ENCODE measurements at places on chromosomes 11 and 22.

- DNase-seq: no peak
Measured at GRCh38 chr11:114612686-114613085, 17.1 kb upstream of the NXPE4 start.

DNA sequence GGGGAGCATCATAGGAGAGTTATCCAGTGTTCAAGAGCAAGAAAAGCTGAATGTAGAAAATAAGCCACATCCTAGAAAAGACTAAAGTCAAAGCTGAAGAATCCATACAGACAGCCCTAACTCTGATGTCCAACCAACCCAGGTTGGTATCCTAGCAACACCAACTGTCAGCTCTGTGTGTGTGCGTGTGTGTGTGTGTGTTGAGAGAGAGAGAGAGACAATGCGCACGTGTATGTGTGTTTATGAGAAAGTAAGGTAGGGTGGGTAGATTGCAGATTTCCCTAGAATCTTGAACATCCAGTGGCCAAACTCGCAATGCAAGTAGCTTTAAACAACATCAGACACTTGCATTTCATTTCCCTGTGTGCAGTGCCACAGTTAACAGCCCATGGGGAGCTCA lies 274.9 kb downstream of the FAM181B start:
- no peak for DNase-seq

GRCh38 chr11:69656536-69657455 lies 15.8 kb downstream of the CCND1 start:
- DNase-seq: no peak

- no peak for DNase-seq
Measured at GRCh38 chr11:115267871-115268270, 236.3 kb downstream of the CADM1 start.

GRCh38 chr22:46803031-46803880 lies 40.8 kb downstream of the TBC1D22A start:
- DNase-seq: no peak

DNA sequence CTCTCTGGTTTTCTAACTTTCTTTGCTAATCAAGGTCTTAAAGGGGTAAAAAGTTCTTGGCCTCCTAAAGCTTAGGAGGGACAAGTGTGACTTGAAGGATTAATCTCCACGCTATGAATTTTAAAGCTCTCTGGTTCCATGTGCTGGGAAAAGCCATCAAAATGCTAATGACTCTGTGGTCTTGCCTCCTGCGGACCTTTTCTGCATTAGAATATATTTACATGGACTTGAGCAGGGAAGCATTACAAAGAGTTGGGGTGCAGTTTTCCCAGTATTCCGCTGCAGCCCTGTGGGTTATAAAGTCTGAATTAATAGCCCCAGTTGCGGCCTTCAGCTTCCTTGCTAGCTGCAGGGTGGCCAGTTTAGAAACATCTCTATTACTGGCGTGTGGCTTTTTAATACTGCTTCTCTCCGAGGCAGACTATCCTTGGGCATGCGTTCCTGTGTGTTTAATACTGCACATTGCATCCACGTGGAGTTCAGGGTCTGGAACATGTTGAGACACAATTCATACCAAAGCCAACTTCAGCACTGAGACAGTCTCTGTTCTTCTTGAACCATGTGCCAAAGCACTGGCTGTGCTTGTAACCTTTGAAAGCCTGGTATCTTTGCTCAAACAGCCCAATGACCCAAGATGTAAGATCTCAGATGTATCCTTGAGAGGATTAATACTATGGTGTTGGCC lies 27.3 kb downstream of the TSPAN18 start:
- DNase-seq: no peak

- no peak for DNase-seq
Measured at GRCh38 chr11:17531636-17532113, 12.5 kb downstream of the USH1C start.

GRCh38 chr22:38944653-38945052 lies 12.8 kb upstream of the APOBEC3A start:
- DNase-seq: no peak

- DNase-seq: no peak
Measured at GRCh38 chr11:18394928-18395734, 768 bp downstream of the LDHA start.

DNA sequence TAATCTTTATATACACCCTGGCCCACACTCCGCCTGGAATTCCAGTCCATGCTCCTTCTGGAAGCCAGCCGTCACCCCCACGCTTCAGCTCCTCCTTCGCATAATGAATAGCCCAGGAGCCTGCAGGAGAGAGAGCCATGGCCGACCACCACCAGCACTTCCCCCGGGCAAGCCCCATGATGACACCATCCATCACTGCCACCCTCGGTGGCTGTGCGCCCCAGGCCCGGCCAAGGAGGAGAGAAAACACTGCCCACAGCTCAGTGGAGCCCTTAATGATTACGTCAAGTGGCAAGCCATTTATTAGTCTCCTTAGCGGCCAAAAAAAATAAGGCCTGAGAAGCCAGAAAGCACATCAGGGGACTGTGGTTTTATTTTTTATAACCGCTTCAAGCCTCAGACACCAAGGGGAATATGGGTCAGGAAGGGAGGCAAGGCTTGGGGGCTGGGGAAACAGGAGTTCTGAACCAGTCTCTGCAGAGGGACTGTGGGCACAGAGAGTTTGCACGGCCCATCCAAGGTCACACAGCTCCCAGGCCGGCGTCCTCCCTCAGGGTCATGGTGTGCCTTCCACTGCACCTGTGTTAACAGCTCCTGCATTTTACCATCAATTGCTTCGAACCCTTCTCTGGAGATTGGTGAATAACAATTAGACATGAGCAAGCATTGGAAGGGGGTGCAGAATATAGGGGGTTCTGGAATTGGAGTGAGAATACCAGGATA lies 134.3 kb downstream of the MN1 start:
- DNase-seq: peak; percentile 89

- peak; percentile 41 for DNase-seq
Measured at GRCh38 chr11:78840200-78840599, 265.5 kb upstream of the NARS2 start.

GRCh38 chr11:13105237-13105844 lies 96.2 kb downstream of the RASSF10 start:
- DNase-seq: no peak

- no peak for DNase-seq
Measured at GRCh38 chr22:25395915-25396314, 168.6 kb upstream of the GRK3 start.

- no peak for DNase-seq
Measured at GRCh38 chr22:26892166-26893041, 235.0 kb downstream of the MIAT start.

DNA sequence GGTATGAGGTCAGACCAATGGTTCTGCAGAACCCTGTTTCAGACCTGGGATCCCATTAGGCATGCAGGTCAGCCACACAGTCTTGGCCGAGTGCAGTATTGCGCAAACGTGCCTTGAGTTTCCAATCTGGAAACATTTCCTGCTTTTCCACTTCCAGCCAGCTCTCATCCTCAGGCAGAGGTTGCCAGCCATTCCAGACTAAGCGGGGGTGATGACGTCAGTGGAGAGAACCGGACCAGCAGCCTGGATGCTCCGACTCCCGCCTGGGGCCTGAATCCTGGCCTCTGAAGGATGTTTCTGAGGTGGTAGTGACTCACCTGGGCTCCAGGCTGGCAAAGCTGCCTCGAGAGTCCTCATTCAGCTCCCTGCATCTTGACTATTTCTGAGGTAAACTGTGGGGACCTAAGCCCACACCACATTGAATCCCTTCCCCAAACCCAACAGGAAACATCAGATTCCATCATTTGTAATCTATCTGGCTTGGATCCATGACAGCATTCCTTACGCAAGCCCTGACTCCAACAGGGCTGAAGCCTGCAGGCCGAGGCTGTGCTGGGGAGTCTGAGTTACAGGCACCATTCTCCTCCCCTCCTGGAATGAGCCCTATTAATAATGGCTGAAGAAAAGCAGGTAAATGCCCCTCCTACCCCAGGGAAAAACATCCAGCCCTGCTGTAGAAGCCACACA lies 83.0 kb downstream of the ABTB2 start:
- peak; percentile 98 for DNase-seq

DNA sequence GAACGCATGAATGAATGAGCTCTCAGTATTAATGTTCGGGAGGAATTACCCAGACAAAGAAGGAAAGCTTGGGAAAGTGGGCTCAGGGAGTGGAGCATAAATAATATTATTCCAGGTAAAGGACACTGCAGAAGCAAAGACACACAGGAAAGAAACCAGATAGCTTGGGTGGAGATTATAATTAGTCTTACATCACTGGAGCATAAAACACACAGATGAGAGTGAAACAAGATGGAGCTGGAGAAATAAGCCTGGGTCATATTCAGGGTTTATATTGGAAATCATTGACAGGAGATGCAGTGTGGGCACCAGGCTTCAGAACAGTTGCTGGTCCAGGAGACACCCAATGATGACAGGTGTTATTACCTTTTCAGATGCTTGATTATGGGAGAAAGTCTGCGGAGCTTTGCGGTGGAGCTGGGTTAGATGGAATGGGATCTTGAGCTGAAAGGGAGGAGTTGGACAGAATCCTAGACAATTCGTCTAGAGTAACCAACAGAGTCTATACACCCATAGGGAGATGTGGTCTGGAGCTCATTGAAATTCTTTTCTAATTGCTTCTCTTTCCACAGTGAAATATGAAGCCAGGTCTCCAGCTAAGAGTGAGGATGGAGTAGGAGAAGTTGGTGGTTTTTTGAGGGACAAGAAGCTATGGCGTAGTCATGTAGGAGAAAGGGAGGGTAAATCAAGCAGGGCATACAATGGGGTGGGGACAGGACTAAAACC lies 227.2 kb downstream of the FAM76B start:
- DNase-seq: no peak

GRCh38 chr22:19764636-19765476 lies 4.3 kb downstream of the TBX1 start:
- no peak for DNase-seq

- DNase-seq: no peak
Measured at GRCh38 chr11:17581732-17582053, 34.6 kb downstream of the OTOG start.

- DNase-seq: no peak
Measured at GRCh38 chr11:117690484-117691217, 106.4 kb downstream of the DSCAML1 start.

DNA sequence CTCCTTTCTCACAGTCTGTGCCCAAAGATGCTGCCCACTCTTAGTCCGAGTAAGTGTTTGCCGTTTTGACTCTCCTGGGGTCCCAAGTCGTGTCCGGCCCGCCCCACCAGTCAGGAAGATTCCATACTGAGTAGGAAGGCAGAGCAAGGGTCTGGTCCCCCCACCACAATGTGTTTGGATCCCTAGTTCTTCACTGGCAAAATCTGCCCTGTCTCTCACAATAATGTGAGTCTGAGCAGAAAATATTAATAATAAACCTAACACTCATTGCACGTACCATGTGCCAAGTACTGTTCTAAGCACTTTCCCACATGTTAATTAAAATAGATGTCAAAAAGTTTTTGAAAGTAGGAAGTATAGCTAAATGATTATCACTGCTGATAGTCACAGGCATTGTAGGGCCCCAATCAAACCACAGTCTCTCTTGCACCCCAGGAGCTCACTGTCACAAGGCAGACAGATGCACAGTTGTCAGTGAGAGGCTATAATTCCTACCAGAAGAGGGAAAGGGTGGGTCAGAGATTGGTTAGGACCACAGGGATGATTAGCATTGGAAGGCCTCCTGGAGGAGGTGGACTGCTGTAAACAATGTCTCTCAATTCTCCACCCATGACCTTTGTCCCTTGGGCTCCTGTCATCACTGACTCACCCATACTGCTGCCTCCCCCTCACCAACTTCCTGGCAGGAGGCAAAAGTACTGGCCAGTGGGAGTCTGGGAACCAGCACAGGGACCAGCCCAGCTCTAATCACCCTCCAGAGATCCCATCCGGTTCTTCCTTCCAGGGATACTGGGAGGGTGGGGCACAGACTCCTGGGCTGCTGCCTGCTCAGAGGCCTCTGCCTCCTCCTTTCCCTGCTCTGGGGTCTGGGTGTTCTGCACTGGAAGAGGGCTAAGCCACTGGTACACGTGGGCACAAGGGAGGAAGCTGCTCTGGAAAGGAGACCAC lies 1.0 kb upstream of the POLD4 start:
- no peak for DNase-seq

DNA sequence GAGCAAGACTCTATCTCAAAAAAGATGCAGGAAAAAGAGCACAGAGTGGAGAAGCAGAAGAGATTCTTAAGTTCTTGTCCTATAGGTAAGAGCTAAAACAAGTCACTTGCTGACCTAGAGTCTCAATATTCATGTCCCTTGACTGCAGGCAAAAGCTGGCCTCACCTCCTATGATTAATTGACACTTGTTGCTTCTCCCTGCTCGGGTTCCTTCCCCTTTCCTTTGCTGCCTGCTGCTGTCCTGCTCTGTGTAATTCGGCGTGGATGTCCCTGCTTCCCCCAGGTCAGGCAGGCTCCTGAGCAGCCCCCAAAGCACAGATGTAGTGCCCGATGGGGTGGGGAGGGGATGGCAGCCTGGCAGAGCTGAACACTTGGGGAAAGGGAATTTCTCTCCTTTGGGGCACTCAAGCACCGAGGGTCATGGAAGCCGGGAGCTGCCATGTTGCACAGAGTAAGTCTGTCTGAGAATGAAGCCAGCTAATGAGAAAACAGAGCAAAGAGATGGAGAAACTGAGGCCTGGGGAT lies 60.8 kb upstream of the NUP50 start:
- DNase-seq: no peak

GRCh38 chr11:93330446-93330984 lies at the start of gene DEUP1:
DEUP1 (plus strand) TSS chr11:93330742; CDS start chr11:93332260, 1,518 bp downstream.
- DNase-seq: no peak

GRCh38 chr22:48838376-48838775 lies 989.3 kb downstream of the BRD1 start:
- DNase-seq: no peak

- DNase-seq: no peak
Measured at GRCh38 chr11:92980312-92980711, 10.9 kb downstream of the MTNR1B start.

- peak; percentile 42 for DNase-seq
Measured at GRCh38 chr11:86978756-86979608, 23.8 kb upstream of the FZD4 start.

DNA sequence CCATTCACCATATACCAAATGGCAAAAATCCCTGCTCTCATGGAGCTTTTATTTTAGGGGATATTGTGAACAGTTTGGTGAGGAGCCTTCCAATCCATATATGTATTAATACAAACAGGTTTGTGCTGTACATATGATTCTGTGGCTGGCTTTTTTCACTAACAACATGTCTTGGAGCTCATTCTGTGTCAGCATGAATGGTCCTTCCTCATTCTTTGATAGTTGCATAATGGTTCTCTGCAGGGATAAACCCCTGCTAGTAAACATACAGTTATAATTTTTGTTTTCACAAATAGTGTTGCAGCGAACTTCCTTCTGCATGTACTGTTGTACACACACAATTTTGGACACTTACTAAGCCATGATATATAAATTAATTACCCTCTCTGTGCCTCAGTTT lies 8.3 kb downstream of the PRR5L start:
- no peak for DNase-seq

GRCh38 chr11:7484645-7485044 lies 661 bp upstream of the OLFML1 start:
- no peak for DNase-seq
